ENCODE measurements at places on chromosomes 5 and 9.

DNA sequence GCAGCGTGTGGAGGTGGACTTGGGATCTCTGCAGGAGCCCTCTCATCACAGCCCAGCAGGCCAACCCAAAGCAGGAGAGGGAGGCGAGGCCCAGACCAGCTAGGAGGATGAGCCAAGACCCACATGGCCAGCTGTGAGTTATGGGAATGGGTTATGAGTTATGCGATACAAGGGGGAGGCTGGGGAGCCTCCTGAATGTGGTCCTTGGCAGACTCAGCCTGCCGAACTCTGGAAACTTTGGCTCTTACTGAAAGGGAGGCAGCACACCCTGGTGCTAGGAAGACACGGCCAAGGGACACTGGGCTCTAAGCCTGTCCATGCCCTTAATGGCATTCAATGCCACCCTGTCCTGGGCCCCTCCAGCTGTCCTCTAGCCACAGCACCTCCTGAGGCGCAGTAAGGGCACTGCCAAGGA lies 7.7 kb upstream of the VAV2 start:
- DNase-seq: no peak

GRCh38 chr5:66362046-66362445 lies 217.9 kb downstream of the SREK1 start:
- no peak for DNase-seq

DNA sequence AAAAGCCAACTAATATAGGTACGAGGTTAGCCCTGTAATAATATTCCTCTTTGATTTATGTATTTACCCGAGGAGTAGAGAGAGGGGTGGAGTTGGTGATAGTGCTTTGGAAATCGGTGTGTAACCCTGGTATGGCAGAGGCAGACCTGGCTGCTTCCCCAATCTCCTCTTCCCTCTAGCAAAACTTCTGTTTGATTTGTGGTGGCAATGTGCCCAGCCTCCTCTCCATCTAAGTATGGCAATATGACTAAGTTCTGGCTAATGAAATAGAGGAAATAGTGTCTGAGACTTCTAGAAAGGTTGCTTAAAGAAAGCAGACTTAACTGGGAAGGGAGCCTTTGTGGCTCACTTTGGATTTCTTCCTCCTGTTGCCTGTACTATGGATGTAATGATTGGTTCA lies 491.1 kb downstream of the ENC1 start:
- no peak for DNase-seq

DNA sequence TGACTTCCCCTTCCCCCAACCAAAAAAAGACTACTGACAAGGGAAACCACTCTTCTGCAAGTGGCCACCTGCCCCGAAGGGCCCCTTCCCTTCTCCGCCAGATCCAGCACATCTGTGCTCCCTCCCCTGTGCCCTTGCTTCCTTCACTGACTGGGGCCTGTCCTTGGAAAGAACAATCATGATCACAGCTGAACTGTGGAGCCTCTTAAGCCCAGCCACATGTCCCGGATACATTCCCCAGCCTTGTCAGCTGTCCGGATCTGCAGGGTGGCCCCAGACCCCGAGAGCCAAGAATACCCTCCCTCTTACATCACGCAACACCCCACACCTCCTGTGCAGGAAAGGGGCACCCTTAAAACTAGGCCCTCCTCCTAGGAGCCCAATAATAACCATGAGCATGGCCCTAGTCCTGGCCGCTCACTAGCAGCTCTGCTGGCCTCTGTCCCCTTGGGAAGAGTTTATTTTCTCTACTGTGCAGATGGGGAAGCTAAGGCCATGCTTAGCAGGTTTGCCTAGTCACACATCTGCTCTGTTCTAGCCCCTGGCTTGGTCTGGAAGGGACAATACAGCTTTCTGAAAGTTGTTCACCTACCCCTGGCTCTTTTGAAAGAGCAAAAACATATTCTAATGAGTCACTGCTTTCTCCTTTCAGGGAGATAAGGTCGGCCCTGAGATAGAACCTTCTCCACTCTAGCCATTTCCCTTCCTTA lies 3.8 kb downstream of the SPRY4 start:
- no peak for DNase-seq

DNA sequence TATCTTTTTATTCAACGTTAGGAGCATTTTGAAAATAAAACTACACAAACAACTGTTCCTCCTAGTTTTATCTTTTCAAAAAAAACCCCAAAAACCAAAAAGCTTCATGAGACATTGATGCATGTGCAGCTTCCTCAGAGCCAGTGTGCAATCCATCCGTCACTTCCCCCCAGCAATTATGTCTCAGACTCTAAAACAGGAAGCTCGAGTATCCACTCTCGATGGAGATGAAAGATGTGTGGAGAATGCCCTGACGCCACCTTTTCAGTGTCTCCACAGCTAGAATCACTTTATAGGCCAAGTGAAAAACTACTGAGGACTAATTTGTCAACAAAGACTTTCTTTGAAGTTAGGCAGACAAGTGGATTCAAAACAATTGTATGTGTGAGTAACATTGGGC lies 408.9 kb upstream of the SMARCA2 start:
- no peak for DNase-seq

- DNase-seq: no peak
Measured at GRCh38 chr5:147616421-147616820, 106.6 kb upstream of the DPYSL3 start.

- no peak for DNase-seq
Measured at GRCh38 chr5:106094204-106094607, 1576.5 kb downstream of the EFNA5 start.

GRCh38 chr9:91775708-91776028 lies 174.4 kb downstream of the ROR2 start:
- no peak for DNase-seq

GRCh38 chr9:37466037-37466709 lies 923 bp upstream of the ZBTB5 start:
- DNase-seq: no peak

GRCh38 chr9:137977571-137978261 lies 100.1 kb downstream of the CACNA1B start:
- no peak for DNase-seq

- no peak for DNase-seq
Measured at GRCh38 chr9:38112049-38112448, 43.0 kb upstream of the SHB start.

- DNase-seq: no peak
Measured at GRCh38 chr5:147567917-147568598, 58.2 kb upstream of the DPYSL3 start.

- no peak for DNase-seq
Measured at GRCh38 chr5:132358775-132359174, 10.7 kb upstream of the SLC22A5 start.

DNA sequence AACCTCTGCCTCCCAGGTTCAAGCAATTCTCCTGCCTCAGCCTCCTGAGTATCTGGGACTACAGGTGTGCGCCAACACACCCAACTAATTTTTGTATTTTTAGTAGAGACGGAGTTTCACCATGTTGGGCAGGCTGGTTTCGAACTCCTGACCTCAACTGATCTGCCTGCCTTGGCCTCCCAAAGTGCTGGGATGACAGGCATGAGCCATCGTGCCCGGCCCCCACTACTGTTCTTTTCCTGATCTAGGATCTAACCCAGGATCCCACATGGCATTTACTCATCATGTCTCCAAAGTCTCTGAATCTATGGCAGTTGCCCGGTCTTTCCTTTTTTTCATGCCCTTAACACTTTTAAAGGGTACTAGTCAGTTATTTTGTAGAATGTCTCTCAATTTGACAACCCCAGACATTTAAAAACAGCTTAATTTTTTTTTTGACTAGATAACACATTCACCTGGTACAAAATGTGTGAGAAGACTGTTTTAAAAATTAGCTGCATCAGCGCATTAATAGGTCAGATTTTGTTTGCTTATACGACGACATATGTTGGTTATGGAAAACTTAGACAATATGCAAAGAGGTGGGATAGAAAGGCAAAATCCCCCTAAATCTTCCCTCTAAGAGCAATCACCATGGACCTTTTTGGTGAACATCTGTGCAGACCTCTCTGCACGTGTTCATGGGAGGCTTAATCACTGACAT lies 46.5 kb downstream of the STOM start:
- DNase-seq: no peak

DNA sequence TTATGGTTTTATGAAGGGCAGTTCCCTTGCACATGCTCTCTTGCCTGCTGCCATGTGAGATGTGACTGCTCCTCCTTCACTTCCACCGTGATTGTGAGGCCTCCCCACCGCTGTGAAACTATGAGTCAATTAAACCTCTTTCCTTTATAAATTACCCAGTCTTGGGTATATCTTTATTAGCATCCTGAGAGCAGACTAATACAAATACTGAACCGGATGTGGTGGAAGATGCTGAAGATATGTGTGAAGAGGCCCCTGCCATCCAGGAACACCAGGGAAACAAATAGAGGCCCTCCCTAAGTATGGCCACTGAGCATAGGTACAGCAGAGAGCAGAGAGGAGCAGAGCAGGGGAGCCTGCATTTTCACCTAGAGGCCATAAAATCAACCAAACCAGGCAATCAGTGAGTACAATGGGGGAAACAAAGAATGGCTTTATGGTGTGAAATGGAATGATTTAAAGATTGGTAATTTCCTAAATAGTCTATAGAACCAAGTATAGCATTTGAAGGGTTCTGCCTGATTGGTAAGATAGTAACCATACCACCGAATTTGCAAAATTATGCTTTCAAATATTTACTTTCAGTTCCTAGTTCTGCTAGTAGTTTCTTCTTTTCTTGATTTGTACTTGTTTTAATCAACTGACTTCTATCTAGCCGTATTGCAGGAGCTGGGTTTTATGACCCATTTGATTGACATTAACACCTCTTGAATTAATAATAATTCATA lies 421.6 kb downstream of the IRX1 start:
- DNase-seq: no peak

DNA sequence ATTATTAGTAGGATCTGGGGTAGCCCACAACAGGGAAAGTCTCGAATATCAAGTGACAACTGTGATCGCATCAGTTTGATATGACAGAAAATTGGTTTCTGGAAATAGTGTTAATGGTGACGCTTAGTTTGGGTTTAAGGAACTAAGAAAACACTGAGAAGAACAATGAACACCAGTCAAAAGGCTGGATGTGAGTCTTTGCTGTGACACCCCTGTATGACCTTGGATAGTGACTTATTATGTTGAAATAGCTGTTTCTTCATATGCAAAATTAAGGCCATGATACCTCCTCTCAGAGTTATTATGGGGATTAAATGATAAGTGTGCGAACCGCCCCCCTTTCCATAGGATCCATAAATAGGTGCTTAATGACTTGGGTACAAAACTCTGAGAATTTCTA lies 926 bp downstream of the DNAJC25 start:
- DNase-seq: no peak

All from activated T-helper 1 cell treated with Interleukin-2 at 50 U/mL for 16 hours (primary cell).